ENCODE measurements at places on chromosomes 7 and 10.

GRCh38 chr7:2612445-2613097 is 19.2 kb upstream of the TTYH3 start:
- DNase-seq, result no peak

- no peak for DNase-seq
Observed at GRCh38 chr7:142871260-142872105, 14.1 kb downstream of the TRPV6 start.

GRCh38 chr7:100490483-100491191 is 6.9 kb downstream of the NYAP1 start:
- DNase-seq, result no peak

DNA sequence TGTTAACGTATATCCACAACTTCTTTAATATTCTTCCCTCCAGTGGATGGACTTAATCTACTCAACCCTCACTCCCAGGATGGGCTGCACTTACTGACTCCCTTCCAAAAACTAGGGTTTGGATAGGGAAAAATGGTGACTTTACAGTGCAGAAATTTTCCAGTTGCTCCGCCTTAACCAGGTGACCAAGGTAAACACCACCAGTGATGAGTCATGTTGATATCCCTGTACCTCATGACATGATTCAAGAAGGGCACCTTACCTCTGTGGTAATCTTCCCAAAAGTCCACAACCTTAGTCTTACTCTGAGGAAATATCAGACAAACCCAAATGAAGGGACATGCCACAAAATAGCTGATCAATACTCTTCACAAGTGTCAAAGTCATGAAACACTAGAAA is 3.5 kb upstream of the GSTK1 start:
- no peak for DNase-seq

DNA sequence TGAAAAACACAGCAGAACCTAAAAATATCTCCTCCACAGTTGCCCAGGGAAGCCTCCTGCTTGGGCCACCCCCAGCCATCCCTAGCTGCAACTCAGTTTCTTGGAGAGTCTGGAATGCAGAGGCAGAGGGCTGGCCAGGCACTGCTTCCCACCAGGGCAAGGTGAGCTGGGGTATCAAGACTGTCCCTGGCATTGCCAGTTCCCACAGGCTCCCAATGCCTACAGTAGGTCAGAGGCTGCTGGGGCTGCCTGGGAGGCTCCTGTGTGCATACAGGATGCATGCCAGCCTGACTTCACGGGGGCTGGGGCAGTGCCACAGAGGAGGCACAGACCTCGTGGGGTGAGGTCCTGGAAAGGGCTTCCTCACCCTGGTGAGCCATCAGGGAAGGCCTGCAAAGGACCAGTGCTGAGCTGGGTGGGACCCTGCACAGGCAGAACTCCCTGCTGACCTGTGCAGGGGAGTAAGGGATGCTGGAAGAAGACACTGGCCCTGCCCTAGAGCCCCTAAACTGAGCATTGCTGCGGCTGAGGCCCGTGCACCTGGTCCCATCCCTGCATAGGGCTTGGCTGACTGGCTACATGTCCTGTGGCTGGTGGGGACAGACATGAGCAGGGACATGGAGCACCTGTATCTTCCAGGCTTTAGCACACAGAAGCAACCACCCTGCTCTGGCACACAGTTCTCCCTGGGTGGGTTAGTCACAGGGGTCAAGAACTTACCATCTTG is 121.9 kb upstream of the RET start:
- DNase-seq, result no peak

- DNase-seq, result no peak
Observed at GRCh38 chr10:124829447-124830115, 28.0 kb downstream of the ABRAXAS2 start.

- DNase-seq, result no peak
Observed at GRCh38 chr7:28065308-28065707, 115.3 kb downstream of the JAZF1 start.

GRCh38 chr10:3400348-3400747 is 227.8 kb upstream of the PITRM1 start:
- DNase-seq, result no peak

GRCh38 chr7:28409716-28410627 is 2.3 kb upstream of the CREB5 start:
- peak; percentile 15 for DNase-seq

- DNase-seq, result no peak
Observed at GRCh38 chr10:51000976-51001375, 73.3 kb upstream of the PRKG1 start.

DNA sequence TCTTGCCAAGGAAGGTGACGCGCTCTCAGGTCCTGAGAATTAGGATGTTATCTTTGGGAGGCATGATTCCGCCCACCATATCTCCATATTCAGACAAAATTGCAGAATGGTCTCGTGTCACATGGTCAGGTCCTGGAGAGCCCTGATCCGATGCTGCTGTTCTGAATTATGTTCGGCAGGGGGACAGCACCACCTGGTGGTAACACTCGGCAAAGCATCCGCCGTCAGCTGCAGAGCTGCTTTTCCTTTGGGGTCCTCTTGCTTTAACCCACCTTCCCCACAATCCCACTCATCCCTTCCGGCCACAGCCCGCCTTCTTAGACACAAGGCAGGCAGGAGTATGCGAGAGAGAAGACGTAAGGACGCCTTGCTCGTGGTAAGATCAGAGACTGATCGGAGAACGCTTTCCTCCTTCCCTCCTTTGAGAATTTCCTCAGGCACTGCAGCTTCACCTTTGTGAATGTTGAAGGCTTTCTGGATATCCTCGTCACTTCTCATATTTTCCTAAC is 327.8 kb upstream of the C7orf33 start:
- peak; percentile 11 for DNase-seq

GRCh38 chr10:1133495-1134045 is 77.4 kb downstream of the WDR37 start:
- DNase-seq, result no peak

GRCh38 chr10:120802935-120803334 is 48.2 kb upstream of the WDR11 start:
- no peak for DNase-seq

DNA sequence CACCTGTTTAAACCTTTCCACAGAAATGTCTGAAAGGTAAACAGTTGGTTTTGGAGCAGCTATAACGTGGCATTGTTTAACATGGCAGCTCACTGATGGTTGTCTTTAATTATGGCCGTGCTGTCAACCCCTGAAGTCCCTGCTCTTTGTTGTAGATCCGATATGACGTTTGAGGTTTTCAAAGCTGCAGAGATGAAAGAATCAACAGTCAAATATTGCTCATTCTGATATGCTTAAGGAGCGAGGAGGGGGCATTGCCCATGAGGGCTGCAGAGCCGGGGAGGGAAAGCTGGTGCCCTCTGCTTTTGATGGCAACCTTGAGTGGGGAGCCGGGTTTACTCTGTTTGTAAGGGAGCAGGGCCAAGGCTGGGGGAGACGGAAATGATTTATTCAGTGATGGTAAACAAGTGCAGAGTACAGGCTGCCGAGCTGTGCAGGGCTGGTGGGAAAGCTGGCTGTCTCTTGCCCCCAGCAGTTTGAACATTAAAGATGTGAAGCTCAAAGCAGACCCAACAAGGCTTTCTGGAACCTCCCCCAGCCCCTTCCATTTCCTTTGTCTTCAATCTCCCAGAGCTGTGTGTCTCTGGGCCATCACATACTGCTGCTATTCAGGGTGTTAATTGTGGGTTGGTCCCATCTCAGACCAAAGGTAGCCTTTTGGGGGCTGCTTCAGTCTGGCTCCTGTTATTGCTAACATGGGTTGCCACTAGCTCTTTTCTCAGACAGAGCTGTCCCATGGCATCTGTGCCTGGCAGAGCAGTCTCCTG is 345.5 kb downstream of the LRMDA start:
- no peak for DNase-seq

- DNase-seq, result no peak
Observed at GRCh38 chr7:118085000-118085399, 99.0 kb upstream of the LSM8 start.
